ENCODE measurements at places on chromosomes 4 and X. TPM values are rescaled to one million over a fixed set of nuclear protein-coding genes. Genes with fewer than 3 reads are reported as not detected.

The LRP2BP gene
- total RNA-seq, result 0.45 TPM

The CCDC120 gene
- total RNA-seq, result 0.45 TPM

The C4orf54 gene
- not detected for total RNA-seq

The NHSL2 gene
- 21.1 TPM for total RNA-seq

The SMARCA1 gene
- total RNA-seq, result 24.0 TPM

The C4orf51 gene
- total RNA-seq, result not detected

The IGSF1 gene
- total RNA-seq, result under 0.01 TPM

The TRPC5OS gene
- total RNA-seq, result not detected

Measured in endothelial cell of coronary artery (primary cell).